ENCODE measurements at places on chromosomes 1 and 21.

- DNase-seq: peak; percentile 25
Measured at GRCh38 chr1:157626099-157626498, 28.2 kb upstream of the FCRL4 start.

- no peak for DNase-seq
Measured at GRCh38 chr1:85340427-85340826, 64.0 kb upstream of the BCL10 start.

DNA sequence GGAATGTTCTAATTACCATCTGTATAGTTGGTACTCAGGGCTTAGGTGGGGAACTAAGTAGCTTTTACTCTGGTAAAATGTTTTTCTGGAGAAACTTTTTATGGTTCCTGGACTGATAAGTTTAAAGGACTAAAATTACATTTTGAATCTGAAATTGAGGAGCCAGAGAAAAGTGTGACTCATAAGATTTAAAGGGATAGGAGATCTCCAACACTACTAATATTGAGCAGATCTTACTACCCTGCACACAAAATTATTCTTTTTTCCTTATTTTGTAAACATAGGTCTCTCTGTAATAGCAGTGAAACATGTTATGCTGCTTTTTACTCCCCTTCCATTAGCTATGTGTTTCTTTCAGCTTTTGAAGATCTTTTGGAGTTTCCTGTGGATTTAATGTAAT is 32.5 kb downstream of the MTF2 start:
- DNase-seq: no peak

DNA sequence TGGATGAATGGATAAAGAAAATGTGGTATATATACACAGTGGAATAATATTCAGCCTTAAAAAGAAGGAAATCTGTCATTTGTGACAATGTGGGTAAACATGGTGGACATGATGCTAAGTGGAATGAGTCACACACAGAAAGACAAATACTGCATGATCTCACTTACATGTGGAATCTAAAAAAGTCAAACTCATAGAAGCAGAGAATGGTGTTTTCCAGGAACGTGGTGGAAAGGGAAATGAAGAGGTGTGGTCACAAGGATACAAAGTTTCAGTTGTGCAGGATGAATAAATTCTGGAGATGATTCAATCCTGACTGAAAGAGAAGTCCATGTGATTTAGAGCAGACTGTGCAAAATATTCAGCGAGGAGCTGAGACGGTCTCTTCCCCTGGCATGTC is 56.6 kb downstream of the RYR2 start:
- DNase-seq: no peak

GRCh38 chr1:61254634-61255357 is 172.4 kb downstream of the NFIA start:
- no peak for DNase-seq

DNA sequence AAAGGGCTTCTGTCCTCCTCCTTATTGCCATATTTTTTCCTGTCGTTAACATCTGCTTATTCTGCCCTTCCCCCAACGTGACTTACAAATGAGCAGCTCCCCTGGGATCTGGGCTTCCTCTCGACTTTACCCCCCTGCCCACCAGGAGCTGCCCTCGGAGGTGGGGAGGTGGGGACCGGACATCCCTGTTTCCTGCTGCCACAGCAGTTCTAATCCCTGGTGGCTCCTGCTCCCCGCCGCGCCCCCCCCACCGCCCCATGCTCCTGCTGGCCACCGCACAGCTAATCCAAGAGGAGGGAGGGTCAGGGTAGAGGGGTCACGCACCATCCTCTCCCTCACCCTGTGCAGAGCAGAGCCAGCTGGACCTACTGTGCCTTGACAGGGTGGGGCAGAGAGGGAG is 4.4 kb upstream of the SLC27A3 start:
- DNase-seq: no peak

- no peak for DNase-seq
Measured at GRCh38 chr1:246579818-246580217, 13.6 kb downstream of the CNST start.

DNA sequence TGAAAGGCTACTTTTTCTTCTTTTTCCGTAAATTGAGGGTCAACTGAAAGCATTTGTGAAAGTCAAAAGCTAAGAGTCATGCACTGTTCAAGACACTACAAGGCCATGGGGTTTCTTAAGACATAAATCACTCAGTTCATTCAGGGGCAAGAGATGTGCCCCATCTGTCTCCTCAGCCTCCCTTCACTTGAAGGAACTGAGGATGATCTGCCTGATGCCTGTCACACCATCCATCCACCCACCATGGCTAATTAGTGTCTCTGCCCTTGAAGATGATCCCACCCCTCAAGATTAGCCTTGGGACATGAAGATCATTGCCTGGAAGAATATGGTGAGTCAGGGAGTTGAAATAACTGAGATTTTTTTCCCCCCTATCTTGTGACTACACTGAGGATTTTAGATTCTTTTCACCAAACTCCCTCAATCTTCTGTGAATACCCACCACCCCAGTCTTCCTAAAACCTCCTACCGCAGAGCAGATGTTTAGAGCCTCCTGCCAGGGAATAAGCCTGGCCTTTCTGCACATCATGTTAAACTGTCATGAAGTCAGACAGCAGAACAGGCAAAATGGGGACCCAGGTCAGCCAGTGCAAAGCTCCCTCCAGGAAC is 88.6 kb upstream of the LMO4 start:
- no peak for DNase-seq

DNA sequence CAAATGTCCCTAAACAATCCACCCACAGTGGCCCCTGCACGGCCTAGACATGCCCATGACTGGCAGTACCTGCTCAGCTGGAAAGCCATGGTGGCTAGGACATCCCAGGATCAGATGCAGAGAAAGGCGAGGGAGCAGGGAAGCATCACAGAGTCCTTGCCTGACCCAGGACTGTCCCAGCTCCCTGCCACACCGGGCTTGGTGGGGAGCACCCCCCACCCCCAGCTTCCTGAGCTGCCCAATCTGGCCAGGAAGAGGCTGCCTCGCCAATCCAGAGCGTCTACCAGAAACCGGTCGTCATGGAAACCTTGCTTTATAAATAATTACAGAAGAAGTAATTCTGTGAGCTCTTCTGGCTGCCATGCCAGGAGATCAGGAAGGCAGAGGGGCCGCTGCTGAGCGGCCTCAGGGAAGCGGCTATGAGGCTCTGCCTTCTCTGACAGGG is 34.8 kb downstream of the ACOT7 start:
- DNase-seq: no peak

DNA sequence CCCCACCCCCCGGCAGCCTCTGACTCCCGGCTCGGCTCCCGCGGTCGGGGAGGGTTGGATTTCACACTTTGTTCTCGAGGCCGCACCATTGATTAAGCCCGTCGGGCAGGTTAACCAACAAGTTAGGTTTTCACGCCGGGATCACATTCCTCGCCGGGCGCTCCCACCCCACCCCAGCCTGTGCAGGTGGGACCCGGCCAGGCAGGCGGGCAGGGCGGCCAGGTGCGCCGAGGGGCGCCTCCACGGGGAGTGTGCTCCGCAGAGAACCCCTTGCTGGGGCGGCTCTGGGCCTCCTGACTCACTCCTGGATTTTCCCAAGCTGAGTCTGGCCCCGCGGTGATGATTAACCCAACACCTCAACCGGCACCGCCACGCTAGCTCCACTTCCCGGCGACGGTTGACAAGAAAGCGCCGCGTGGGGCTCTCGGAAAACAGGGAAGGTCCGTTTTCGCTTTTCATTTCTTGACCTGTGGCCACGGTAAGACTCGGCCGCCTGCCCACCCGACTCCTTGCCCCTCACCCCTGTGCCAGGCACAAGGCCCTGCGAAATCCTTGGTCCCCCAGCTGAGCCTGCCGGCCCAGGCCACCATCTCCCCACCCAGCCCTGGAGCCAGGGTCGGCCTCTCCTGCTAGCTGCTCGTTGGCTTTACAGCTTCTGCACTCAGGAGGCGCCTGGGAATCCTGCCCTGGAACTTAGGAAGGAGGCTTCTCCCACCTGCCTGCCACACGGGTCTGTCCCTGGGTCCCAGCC is 8.8 kb upstream of the TTLL10 start:
- DNase-seq: peak; percentile 71

All from ELF-1 (cell line).